ENCODE measurements at places on chromosomes 7 and 10.
A peak's percentile ranks its signal among the peaks of the same experiment; 100 is the strongest.

- peak; percentile 13 for DNase-seq
Measured at GRCh38 chr7:134750083-134751062, 29.1 kb upstream of the CALD1 start.

GRCh38 chr7:151390598-151391357, 19.1 kb downstream of the WDR86 start:
- DNase-seq, result no peak

GRCh38 chr10:591646-592045, 97.8 kb downstream of the DIP2C start:
- no peak for DNase-seq

GRCh38 chr10:28556142-28556541, 23.2 kb downstream of the WAC start:
- DNase-seq, result no peak

- no peak for DNase-seq
Measured at GRCh38 chr7:104836976-104837375, 177.0 kb upstream of the KMT2E start.

DNA sequence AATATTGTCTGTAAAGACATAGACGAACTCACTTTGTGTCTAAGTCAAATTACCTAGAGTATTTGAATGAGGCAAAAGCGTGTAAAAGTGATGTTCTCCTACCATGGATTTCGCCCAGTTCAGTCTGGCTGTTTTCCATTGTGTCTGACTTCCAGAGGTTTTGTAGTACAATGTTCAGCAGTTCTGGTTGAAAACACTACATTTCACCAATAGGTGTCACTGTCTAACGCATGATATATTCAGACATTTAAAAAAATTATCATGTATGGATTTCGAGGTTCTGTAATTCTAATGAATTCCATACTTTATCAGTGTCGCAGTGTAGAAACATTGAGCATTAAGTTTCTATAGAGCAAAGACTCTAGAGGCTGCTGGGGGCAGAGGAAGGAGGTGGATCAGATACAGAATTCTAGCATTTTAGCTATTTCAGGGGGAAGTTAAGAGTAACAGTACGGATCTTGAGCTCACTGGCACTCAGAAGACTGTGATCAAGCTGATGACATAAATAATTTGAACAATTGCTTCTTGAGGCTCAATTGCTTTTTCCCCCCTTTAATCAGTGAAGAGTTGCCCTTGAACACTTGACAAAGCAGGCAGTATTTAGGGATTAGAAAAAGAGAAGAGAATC, 196.9 kb upstream of the RHOBTB1 start:
- DNase-seq, result peak; percentile 60

- DNase-seq, result no peak
Measured at GRCh38 chr7:128108641-128109423, 77.6 kb upstream of the LRRC4 start.

DNA sequence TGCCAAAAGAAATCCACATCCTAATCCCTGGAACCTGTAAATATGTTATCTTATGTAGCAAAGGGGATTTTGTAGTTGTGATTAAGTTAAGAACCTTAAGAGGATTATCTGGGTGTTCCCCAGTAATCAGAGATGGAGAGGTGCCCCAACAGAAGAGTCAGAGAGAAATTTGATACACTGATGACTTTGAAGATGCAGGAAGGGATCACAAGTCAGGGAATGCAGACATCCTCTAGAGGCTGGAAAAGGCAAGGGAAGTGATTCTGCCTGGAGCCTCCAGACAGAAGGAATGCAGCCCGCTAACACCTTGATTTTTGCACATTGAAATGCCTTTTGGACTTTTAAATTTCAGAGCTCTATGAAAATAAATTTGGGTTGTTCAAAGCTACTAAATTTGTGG, 531.7 kb downstream of the DNAJB9 start:
- DNase-seq, result no peak

- DNase-seq, result no peak
Measured at GRCh38 chr7:24740871-24741270, 16.4 kb downstream of the GSDME start.

DNA sequence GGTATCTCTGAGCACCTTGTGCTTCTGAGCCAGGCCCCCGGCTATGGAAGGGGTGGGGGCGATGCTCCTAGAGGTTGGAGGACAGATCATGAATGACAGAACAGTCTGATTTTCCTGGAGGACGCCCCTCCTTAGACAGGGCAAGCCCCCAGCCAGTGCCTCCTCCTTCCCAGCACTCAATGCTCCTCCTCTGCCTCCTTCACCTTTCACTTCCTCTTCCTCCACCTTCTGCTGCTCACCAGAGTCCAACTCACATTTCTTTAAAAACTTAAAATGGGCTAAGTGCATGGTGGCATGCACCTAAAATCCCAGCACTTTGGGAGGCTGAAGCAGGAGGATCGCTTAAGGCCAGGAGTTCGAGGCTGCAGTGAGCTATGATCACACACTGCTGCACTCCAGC, 71.1 kb upstream of the CUX1 start:
- no peak for DNase-seq

DNA sequence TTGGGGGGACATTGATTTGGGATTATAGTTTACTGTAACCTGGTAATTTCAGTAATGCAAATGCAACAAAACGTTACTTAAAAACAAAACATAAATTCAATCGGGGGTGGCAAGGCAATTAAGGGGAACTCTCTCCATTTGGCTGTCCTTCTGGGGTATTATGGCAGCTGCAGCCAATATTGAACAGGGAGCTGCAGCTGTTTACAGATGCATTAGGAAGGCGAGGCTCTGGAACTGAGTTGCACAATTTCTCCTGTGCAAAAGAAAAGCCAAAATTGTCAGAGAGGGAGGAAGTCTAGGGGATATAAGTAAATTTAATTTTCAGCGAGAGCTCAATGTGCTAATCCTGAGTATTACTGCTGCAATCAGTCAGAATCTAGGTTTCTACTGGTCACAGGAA, 36.1 kb downstream of the NEUROD6 start:
- DNase-seq, result no peak

GRCh38 chr7:157007470-157008066, 2.9 kb downstream of the MNX1 start:
- DNase-seq, result no peak

DNA sequence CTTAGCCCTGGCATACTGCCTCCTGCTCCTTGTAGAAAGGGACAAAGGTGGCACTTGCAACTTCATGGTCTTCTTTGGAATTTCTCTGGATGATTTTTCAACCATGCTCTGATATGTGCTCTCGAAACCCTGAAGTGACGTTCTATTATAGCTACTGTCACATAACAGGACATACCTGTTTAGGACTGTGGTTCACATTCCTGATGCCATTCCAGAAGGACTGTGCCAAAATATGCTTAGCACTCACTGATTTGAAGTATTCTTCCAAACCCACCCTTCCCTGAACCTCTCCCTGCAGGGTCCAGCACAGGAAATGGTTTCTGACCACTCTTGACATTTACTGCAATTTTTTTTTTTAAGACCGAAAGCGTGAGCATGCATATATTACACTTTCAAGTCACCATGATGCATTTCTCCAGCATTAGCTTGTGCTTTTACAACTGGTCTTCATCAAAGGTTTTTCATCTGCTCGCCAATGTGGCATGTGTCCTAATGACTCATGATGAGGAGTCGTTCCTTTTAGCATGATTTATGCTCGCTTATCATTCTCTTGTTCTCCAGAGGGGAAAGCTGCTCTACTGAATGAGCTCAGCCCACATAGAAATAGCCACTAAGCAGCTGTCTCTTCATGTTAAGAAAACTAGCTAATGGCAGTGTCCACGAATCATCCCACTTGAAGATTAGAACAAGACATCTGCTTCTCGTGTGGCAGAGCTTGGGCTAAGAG, 135.2 kb downstream of the ADAM12 start:
- no peak for DNase-seq

GRCh38 chr7:151690606-151691005, 170.9 kb upstream of the RHEB start:
- DNase-seq, result no peak

DNA sequence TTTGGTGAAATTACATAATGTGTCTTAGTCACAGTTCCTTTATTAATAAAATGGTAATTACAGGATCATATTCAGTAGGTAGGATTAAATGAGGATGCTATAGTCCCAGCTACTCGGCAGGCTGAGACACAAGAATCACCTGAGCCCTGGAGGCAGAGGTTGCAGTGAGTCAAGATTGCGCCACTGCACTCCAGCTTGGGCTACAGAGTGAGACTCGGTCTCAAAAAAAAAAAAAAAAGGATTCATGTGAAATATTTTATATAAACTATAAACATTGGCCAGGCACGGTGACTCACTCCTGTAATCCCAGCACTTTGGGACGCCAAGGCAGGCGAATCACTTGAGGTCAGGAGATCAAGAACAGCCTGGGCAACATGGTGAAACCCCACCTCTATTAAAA, 197.9 kb downstream of the IMMP2L start:
- no peak for DNase-seq

- DNase-seq, result no peak
Measured at GRCh38 chr7:25720427-25720826, 431.6 kb upstream of the NFE2L3 start.

GRCh38 chr7:15558756-15559155, 3.1 kb downstream of the AGMO start:
- no peak for DNase-seq

DNA sequence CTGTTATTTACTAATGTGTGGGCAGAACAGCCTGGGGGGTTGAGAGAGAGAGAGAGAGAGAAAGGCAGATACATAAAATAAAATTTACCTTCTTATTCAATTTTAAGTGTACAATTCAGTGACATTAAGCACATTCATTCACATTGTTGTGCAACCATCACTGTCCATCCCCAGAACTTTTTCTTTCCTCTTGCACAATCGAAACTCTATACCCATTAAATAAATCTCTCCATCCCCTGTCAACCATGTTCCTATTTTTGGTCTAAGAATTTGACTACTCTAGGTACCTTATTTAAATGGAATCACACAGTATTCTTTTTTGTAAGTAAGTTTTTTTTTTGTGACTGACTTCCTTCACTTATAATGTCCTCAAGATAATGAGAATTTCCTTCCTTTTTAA, 181.6 kb downstream of the SND1 start:
- DNase-seq, result no peak

GRCh38 chr10:99057936-99058690, 177.5 kb downstream of the HPSE2 start:
- no peak for DNase-seq

- peak; percentile 47 for DNase-seq
Measured at GRCh38 chr7:80428161-80429054, 83.5 kb downstream of the GNAT3 start.

DNA sequence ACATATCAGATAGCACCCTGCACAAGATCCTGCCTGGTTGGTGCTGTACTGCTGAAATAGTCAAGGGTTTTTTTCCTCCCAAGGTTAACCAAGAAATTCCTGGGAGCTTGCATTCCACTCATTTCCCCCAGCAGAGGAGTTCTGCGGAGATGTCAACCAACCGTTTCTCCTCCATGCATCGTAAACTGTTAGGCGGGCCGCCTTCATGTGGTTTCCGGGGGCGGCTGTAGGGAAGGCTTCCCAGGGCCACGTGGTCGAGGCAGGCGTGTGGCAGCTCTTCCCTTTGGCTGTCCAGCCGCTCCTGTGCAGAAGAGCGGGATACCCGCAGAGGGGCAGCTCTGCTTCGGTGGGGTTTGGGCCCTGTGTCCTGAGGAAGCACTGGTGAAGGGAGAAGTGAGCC, 113.7 kb downstream of the RGS10 start:
- no peak for DNase-seq
